ENCODE measurements at places on chromosomes 7 and 10.

GRCh38 chr10:127345231-127345965 is 149.0 kb upstream of the INSYN2A start:
- no peak for DNase-seq

DNA sequence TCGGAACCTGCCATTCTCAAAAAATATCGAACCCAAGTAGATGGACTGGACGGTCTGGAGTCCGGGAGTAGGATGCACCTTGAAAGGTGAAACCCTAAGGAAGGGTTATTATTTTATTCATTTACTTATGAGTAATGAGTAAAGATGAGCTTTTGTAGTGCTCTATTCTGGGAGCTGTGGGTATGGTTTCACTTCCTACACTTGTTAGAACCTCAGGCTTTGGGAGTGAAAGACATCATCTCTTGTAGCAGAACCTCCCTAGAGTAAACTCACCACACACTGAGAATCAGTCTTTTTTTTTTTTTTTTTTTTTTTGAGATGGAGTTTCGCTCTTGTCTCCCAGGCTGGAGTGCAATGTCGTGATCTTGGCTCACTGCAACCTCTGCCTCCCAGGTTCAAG is 389.4 kb upstream of the AUTS2 start:
- DNase-seq: no peak

GRCh38 chr10:54139819-54140428 is 661.1 kb downstream of the PCDH15 start:
- DNase-seq: no peak

DNA sequence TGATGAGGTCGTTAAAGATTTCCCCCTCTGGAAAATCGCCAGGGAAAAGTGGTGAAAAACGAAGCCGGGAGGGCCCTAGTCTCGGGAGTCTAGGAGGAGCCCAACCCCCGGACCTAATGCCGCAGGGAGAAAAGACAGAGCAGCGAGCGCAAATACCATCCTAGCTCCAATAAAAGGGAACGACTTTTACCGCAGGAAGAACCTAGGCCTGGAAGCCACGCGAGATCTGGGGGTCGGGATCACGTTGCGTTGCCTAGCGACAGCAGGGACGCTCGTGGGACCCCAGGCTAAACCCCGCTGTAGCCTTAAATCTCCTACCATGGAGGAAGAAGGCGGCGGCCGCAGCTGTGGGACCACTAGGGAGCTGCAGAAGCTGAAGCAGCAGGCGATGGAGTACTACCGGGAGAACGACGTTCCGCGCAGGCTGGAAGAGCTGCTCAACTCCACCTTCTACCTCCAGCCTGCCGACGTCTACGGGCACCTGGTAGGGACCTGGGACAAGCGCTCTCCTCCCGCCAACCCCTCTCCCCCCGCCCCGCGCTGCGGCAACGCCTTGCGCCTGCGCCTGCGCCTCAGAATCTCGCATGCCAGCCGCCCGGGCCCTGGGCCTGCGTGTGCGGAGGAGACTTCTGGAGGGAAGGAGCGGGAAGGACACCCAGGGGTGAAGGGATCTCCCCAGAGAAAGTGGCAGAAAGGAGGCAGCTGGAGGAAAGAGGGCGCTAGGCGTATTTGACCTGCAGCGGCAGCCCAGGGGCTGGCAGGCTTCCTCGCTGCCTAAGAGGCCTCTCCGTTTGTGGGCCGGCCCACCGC is at the start of gene ENO4:
Gene ENO4 (plus strand): TSS at position 252 of the 810 bp plus-strand sequence. CDS start 68 bp downstream, at position 320.
- peak; percentile 49 for DNase-seq

- no peak for DNase-seq
These were observed 448.2 kb downstream of the RPS24 start for GRCh38 chr10:78481842-78482241.

DNA sequence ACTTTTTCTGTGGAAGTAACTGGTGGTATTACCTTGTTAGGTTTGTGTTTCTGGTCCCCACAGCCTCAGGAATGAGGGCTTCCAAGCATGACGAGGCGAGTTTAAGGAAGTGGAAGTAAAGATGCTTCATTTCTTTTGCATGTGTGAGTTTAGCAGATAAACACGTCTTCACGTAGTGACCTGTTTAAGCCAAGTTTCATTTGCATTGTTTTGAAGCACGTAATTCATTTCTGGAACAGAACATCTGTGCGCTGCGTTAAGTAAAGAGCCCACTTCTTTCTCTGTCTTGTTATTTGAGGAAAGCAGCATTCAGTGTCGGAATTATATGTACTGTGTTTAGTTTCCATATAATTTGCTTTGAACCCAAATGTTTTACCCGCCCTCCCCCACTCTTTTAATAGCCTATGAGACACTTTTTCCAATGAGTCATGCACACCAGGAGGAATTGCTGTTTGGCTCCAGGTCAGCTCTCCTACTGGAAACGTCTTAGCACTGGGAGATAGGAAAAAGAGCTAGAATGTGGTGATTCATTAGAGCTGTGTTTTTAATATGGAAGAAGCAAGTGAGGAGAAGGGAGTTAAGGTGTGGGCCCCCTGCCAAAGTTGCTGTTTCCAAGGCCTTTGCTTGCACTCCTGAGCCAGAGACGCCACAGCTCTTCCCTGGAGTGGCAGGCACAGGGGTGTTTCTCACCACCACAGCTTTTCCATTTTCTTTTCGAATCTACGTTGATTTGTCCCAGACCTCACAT is 36.7 kb downstream of the BTBD16 start:
- DNase-seq: no peak

DNA sequence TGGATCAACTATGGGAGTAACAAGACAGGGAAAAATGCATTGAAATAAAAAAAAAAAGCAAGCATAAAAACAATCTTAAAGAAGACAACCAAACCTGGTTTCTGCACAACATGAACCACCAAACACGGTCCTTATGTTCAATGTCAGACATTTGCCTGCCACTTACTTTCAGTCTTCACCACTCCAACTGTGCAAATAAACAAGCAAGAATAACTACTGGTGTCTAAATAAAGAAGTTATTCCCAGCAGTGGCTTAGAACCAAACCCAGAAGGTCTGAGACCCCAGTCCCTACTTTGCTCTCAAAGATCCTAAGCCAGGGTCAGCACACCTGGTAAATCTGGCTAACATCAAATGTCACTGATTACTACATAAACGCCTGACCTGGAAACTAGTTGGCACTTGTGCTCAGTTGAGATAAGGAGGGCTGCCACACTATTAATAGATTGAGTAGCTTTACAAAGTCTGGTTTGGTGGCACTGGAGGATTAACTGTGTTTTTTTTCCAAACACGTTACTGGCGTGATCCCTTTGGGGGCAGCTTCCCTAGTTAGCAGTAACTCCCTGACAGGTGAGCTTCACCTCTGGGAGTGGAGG is 62.7 kb upstream of the ABLIM1 start:
- DNase-seq: no peak

DNA sequence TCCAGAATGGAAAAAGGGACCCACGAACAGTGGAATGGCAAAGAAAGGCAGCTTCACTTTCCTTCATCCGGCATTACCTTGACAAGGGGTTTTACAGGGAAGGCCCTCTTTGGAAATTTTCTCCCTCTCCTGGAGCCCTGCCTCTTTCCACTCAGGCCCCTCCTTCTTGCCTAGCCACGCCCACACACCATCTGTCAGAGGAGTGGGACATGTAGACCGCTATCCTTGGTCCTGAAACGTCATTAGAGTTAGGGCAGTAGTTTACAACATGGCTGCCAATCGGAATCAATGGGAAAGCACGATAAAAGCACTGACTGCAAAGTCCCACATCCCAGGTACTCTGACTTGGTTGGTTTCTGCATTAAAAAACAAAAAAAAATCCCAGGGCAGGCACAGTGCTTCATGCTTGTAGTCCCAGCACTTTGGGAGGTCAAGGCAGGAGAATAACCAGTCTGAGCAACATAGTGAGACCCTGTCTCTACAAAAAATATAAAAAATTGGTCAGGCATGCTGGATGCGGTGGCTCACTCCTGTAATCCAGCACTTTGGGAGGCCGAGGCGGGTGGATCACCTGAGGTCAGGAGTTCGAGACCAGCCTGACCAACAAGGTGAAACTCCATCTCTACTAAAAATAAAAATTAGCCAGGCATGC is 96.4 kb downstream of the MARCHF5 start:
- DNase-seq: no peak
